ENCODE measurements at places on chromosomes 4 and X.

- DNase-seq: no peak
These were observed 207.8 kb upstream of the CNKSR2 start for GRCh38 chrX:21166272-21166982.

GRCh38 chrX:24219320-24219719, 69.8 kb downstream of the ZFX start:
- no peak for DNase-seq

GRCh38 chrX:33183361-33183760, 28.0 kb downstream of the DMD start:
- peak; percentile 87 for DNase-seq

DNA sequence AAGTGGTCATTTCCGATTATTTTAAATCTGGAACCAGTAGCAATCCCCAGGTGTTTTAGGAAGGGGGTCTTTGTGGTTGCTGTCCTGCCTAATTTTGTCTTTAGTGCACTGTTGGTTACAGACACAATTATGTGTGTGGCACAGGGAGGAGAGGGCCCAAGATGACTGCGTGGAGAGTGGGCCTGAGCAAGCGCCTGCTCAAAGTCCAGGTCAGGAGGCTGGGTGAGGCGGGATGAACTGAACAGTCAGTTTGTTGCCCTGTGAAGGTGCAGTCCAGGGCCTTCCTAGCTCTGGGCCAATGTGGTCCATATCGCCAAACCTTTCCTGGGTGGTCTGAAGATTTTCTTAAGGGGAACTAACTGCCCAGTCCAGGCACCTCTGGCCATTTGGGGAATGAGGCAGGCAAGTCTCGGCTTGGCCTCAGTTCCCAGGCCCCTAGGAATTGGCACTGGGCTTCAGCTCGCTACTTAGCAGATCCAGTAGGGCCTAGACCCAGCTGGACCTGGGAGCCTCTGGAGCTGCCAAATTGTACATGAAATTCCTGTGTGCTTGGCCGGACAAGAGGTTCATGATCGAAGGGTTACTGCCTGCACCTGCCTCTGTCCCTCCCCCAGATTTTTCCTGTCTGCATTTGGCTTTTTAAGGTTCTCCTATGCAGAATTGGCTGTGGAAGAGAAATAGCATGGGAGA, 47.6 kb downstream of the ANAPC4 start:
- DNase-seq: no peak

DNA sequence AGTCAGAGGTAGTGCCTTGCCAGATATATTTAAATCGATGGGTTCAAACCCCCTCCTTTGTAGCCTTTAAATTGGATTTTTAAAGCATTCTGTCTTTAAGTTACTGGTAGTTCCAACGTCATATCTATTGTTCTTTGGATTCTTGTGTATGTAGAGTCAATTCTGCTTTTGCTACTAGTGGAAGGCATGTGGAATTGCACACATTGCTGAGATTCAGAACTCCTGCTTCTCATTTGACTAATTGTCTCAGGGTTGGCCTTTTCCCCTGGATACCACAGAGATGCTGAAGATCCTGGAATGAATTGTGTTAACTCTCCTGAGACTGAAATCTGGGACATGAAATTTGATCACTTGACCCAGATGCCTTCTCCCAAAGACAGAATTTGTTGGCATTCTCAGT, 328.3 kb upstream of the RPS6KA3 start:
- no peak for DNase-seq

DNA sequence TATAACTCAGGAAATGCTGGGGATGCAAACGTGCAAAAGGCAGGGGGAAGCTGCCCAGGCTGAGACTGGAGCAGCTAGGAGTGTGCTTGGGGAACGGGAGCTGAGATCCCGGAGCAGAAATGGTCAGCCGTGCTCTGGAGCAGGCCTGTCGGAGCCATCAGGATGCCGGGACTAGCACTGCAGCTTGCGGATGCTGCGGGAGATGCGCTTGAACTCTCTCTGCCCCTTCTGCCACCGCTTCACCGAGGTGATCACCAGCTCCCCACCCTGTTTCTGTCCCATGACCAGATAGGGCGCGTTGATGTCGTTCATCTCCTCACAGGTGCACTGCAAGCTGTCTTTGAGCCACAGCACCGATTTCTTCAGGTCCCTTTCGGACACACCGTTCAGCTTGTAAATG, 7.6 kb downstream of the SFRP2 start:
- DNase-seq: no peak

DNA sequence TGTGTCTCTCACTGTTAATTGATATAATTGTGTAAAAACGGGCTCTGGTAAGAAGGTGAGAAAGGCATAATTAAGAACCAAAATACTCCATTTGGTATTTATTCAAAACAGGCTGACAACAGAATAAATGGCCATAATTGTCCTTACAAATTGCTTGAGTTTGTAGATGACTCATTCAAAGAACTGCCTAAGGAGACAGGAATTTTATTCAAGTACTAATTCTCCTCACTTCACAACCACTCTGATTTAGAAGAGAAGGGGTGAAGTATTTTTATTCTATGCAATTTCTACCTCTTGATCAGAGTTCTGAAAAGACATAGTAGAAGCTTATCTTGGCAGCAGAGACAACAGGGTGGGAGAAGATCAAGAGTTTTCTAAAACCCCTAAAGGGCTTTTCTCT, 43.1 kb downstream of the ATP11C start:
- no peak for DNase-seq

DNA sequence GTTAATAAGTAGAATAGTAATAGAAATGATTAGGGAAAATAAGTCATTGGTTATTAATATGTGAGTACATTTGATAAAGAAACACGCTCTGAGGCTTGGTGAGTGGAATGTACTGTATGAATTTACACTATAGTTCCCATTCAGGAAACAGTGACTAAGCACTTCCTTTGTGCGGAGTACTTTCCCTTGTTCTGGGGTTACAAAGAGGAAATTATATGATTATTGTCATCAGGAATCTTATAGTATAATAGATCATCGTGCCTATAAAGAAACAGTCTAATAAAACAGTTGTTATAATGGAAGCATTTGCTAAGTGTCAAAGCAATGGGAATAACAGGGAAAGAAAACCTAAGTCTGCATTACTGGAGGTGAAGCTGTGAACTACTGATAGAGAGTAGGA, 138.0 kb downstream of the RPA4 start:
- no peak for DNase-seq

- DNase-seq: no peak
These were observed 19.2 kb upstream of the SLC6A14 start for GRCh38 chrX:116417214-116417613.

- DNase-seq: no peak
These were observed 54.4 kb downstream of the TAPT1 start for GRCh38 chr4:16171831-16172230.

DNA sequence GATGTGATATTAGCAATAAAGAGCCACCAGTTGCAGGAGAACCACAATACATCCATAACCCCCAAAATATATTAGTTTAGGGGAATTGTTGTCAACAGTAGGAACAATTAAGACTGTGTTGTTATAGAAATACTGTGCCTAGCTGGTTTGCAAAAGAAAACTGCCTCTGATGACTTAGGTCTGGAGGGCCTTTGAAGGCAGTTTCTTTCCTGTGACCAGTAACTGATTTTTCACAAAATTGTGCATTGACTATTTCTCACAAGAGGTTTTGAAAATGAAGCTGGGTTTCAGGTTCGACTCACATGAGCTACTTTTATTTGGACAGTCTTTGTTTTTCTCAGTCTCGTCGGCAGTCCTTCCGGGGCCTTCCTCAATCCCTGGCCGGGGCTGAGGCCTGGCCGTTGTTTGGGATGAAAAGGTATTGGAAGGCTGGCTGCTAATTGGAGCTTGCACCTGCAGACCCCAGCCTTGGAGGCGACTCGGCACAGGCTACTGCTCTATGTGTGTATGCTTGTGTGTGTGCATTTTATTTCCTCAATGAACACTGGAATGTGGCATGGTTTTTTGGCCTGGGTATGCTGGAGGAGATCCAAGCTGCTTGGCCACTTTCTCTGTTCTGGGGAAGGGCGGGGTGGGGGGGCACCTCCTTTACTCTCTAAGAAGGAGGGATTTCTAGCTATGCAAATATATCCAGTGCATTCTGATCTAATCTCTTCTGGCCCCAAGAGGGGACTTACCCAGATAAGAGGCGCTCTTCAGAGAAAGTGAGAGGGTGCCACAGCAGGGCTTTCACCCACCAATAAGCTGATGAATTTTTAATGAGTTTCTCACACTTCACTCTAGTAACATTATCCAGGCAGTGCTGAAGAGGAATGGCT, 49.5 kb upstream of the LNX1 start:
- DNase-seq: no peak
